ENCODE measurements at places on chromosomes 3 and 15. TPM values are rescaled to one million over a fixed set of nuclear protein-coding genes. Genes with fewer than 3 reads are reported as not detected.

MGA gene
- 36.7 TPM for total RNA-seq

PPP2R3A gene
- total RNA-seq: 9.6 TPM

CKMT1A gene
- 0.79 TPM for total RNA-seq

CHL1 gene
- total RNA-seq: 36.7 TPM

DNA sequence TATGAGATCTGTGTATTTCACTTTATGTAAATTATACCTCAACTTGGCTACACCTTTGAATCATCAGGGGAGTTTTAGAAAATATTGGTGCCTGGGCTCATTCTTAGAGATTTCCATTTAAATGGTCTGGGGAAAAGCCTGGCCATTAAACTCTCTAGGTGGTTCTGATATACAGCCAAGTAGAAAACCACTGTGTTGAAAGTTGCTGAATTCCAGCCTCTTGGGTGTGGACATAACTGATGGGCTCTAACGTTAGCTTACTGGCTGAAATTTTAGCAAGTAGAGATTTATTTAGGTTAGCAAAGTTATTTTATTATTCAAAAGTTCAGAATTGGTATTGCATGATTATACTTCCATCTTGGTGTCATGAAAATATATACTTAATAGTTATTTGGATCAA is 84.1 kb downstream of the ATG7 start:
- no peak for DNase-seq

- peak; percentile 76 for DNase-seq
Measured at GRCh38 chr3:9362731-9363530, at the start of gene THUMPD3. Gene THUMPD3, plus strand, starts transcription at chr3:9363054. Its CDS starts 2,015 bp downstream, at chr3:9365069.

- no peak for DNase-seq
Measured at GRCh38 chr3:127899766-127900165, 15.3 kb upstream of the KBTBD12 start.
